ENCODE measurements at places on chromosomes 4 and X.

- DNase-seq, result no peak
Measured at GRCh38 chr4:26764231-26764630, 96.4 kb upstream of the STIM2 start.

DNA sequence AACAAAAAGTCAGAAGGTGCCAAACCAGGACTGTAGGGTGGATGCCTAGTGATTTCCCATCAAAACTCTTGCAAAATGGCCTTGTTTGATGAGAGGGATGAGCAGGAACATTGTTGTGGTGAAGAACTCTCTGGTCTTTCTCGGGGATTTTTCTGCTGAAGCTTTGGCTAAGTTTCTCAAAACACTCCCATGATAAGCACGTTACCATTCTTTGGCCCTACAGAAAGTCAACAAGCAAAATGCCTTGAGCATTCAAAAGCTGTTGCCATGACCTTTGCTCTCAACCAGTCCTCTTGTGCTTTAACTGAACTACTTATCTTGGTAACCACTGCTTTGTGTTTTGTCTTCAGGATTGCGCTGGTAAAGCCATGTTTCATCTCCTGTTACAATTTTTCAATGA, 3.0 kb upstream of the SEC31A start:
- no peak for DNase-seq

DNA sequence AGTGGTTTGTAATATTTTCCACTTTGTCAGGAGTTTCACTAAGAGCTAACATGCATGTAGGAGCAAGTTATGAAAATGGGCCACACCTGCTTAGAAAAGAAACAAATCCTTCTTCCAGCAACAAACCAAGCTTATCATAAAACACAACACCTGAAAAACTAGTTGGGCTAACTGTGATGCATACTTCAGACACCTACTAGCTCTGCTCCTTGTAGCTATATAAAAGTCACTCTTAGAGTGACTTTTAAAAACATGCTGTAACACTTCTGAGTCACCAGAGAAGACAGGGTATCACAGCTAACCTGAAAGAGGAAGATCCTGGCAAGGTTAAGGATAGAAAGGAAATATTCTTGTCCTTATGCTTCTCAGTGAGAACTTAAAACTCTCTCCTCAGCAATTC, 3.6 kb upstream of the SLAIN2 start:
- no peak for DNase-seq

- DNase-seq, result no peak
Measured at GRCh38 chrX:116272861-116273260, 102.3 kb downstream of the AGTR2 start.

DNA sequence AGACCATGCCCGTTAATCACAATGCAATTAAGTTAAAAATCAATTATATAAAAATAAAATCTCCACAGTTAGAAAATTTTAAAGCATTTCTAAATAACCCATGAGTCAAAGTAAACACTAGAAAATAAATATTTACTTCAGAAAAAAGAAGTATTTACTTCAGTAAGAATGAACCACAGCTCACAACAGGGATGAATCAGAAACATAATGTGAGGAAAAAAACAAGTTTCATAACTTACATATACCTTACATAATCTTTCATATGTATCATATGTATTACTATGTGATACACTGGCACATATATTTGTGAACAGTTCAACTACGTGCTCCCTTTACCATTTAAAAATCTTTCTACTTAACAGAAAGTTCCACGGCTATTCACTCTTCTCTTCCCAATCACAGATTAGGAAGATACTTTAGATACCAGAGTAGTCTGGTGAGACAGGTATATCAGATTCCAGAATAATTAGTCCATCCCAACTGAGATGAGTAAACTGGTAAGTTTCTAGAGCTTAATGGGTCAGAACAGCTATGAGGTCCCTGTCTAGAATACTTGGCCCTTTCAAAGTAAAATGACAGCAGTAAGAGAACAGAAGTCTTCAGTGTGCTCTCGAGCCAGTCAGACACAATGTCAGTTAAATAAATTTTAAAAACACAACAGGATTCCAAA, 70.3 kb downstream of the SH3RF1 start:
- no peak for DNase-seq

DNA sequence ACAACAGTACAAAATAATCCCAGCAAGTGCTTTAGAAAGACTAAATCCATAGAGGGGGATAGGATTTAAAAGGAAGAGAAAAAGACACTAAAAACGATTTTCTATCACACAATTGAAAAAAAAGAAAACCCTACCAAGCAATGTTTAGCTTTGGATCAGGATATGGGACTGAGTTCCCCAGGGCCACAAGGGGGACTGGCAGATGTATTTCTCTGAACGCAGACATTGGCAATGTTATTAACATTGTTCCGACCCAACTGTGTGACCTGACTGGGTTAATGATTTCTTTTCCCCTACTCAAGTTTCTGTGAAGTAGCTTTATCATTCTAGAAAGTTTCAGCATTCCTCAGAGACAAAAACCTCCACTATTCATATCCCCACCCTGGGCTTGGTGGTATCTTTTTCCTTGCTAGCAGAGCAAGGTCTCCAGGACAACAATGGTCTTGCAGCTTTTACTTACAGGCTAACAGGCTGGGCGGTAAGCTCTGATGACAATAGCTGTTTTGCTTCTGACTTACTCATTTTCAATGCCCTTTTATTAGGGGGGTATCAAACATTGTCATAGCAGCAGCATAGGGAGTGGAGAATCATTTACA, 25.8 kb downstream of the SLC7A11 start:
- no peak for DNase-seq

DNA sequence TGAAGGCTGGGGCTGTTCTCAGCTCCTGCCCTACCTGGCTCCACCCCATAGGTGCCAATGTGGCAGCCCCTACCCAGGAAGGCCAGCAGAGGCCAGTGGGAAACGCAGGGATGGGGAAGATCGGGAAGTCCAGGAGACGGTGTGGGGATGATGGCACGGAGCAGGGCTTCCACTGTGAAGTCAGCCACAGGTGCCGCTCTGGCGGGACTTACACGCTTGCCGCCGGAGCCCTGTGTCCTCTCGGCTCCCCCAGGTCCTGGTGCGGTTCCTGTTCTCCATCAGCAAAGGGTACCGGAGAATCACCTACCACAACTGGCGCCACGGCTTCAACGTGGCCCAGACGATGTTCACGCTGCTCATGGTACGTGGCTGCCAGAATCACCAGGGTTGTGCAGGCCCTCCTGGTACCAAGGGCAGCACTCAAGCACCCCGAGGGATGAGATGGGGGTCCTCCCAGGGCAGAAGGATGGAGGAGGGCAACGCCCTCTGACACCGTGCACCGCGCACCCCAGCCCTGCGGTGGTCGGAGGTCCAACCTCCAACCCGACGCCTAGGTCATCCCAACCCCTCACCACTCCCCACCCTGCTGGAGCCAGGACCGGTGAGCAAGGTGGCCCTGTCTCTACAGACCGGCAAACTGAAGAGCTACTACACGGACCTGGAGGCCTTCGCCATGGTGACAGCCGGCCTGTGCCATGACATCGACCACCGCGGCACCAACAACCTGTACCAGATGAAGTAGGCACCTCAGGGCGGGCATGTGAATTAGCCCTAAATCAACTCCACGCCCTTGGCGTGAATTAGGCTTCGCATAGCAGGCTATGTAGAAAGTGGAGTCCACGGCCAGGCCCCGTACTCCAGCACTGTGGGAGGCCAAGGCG, 12.0 kb downstream of the ATP5ME start:
- no peak for DNase-seq

- DNase-seq, result no peak
Measured at GRCh38 chrX:42248226-42248625, 324.9 kb upstream of the CASK start.

- DNase-seq, result no peak
Measured at GRCh38 chr4:80101792-80102116, 28.7 kb upstream of the ANTXR2 start.

GRCh38 chr4:154135576-154135975, 346.7 kb upstream of the SFRP2 start:
- no peak for DNase-seq

DNA sequence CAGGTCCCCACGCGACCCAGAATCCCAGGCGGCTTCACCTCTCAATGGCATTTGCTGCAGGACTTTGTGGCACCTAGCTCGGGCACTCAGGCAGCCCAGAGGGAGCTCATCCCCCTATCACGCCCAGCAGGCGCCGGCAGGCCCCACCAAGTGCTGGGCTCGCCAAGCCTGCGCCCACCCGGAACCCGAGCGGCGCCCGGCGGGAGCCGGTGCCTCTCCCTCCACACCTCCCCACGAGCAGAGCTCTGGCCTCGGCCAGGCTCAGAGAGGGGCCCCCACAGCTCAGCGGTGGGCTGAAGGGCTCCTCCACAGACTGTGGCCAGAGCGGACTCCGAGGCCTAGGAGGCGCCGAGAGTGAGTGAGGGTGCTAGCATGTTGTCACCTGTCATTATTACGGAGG, 286.3 kb downstream of the PDHA2 start:
- DNase-seq, result no peak

DNA sequence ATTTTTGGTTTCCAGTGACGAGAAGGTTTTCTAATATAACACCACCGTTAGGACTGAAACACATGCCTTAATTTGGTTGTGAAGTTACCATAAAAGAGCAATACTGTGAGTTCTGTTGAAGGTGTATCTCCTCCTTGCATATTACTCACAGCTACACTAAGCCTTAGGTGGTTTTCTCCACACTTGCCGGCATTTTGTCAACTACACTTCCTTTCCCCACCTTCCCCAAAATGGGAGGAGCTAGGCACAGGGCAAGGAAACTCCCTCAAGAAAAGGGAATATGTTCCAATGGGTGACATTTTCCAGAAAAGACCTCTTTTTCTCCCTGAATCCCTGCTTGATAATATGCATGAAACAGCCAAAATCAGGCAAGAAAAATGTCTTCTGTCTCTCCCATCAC, 44.8 kb downstream of the RELL1 start:
- no peak for DNase-seq

- DNase-seq, result no peak
Measured at GRCh38 chr4:80393246-80393969, 57.9 kb downstream of the CFAP299 start.

DNA sequence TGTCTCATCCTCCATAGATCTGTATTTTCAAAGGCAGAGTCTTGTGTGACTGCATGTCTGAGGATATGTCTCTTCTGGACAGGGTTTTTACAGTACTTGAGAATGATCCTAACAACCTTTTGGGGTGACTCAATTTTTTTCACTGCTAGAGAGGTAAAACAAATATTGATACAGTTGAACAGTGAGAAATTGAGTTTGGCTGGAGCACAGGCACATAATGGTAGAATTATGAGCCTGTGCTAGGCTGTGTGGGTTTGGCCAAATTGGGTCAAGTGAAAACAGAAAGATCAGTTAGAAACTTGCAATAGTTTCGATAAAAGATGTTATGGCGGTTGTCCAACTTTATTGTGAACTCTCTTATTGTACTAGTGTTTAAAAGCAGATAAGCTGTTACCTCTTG, 23.3 kb upstream of the EOLA2 start:
- DNase-seq, result no peak

DNA sequence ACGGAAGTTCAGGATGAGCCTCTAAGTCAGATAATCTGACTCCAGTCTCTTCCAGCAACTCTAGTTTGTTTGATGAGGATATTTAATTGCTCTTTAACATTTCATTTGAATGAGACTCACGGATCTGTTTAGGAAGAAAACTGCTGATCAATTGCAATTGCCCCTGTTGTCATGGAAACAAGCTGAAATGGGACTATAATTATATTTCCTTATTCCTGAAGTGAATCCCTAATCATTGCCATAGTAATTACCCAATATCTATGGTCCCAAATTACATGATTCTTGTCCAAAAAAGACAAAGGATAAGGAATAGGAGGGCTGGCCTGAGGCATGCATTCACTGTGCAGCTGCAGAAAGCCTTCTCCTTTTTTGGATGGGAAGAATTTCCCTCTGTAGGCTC, 105.3 kb downstream of the AASDH start:
- DNase-seq, result no peak

- no peak for DNase-seq
Measured at GRCh38 chr4:39319676-39320075, 46.5 kb downstream of the RFC1 start.

GRCh38 chr4:10181745-10182445, 65.3 kb upstream of the WDR1 start:
- no peak for DNase-seq

DNA sequence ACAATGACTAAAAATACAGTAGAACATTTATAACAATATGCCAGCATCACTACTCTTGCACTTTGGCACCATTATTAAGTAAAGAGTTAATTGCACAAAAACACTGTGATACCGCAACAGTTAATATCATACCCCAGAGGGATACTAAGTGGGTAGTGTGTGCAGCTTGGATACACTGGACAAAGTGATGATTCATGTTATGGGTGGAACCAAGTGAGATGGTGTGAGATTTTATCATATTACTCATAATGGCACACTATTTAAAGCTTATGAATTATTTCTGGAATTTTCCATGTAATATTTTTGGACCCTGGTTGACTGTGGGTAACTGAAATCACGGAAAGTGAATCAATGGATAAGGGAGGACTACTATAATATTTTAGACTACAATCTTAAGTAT, 265.3 kb downstream of the PCDH18 start:
- no peak for DNase-seq

- no peak for DNase-seq
Measured at GRCh38 chr4:66959207-66959606, 586.1 kb downstream of the CENPC start.

- no peak for DNase-seq
Measured at GRCh38 chr4:87806520-87806919, 7.2 kb downstream of the IBSP start.

DNA sequence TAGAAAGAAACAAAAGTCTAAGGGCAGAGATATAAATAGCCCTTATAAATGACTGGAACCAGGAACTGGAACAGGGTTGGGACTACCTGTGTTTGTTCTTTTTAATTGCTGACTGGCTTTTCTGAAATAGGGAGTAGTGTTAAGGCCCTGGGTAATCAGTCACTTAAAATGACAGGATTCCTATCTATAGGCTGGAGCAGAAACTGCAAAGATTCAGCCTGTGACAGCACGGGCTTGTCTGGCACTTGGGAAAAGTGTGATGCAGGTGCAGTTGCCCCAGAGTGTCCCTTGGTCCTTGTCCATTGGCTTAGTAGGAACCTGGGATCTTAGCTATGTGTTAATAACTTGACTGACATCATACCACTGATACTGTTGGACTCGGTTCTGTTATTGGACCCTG, 14.7 kb upstream of the PLAC8 start:
- DNase-seq, result no peak

- DNase-seq, result no peak
Measured at GRCh38 chrX:9430346-9430921, 34.4 kb upstream of the TBL1X start.
